ENCODE measurements at places on chromosomes 11 and 22.

GRCh38 chr22:40406063-40406890 is 35.9 kb downstream of the SGSM3 start:
- no peak for DNase-seq

DNA sequence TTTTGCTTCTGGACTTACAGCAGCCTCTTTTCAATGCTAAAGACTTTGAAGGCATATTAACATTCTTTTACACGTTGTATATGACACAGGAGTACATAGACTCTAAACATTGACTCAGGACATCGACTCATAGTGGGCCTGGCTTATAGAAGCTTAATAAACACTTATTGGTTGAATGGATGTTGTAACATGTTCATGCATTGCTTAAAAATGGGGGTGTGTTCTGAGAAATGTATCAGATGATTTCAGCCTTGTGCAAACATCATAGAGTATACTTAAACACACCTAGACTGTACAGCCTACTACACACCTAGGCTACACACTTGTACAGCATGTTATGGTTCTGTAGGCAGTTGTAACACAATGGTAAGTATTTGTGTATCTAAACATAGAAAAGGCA is 17.9 kb downstream of the TTC17 start:
- DNase-seq, result no peak

GRCh38 chr11:20980736-20981135 is 311.4 kb downstream of the NELL1 start:
- no peak for DNase-seq

- DNase-seq, result no peak
Measured at GRCh38 chr22:25482868-25483639, 81.4 kb upstream of the GRK3 start.

- no peak for DNase-seq
Measured at GRCh38 chr11:15673408-15673831, 558.7 kb downstream of the INSC start.

- no peak for DNase-seq
Measured at GRCh38 chr22:27134315-27134701, 476.9 kb downstream of the MIAT start.

DNA sequence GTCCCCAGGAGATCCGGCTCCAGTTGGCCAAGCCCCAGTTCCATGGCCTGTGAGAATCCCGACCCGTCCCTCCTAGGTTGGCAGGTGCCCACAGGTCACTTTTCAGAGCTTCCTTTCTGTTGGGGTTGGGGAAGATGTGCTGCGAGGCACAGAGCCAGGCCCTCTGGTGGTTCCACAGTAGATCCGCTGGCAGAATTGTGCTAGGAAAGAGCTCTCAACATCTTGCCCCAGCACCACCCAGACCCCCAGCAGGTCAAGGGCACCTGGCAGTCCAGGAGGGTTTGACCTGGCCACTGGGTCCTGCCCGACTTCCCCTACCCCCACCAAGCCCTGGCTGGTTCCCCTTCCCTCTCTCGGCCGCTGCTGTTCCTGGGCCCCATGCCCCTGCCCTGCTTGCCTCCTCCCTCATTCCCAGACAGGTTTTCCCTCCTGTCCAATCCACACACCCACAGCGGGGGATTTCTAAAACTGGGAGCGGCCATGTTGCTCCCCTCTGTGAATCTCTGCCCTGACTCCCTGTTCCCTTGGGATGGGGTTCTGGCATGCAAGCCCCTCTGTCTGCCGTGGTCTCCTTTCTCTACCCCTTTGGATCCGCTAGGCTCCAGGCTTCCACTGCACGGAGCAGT is 26.2 kb upstream of the GCAT start:
- no peak for DNase-seq

- no peak for DNase-seq
Measured at GRCh38 chr22:19176175-19176643, 2.3 kb downstream of the SLC25A1 start.

GRCh38 chr11:128859563-128860441 is 7.3 kb downstream of the KCNJ1 start:
- no peak for DNase-seq

- DNase-seq, result no peak
Measured at GRCh38 chr11:111283945-111284481, 14.3 kb upstream of the POU2AF3 start.

GRCh38 chr11:132409573-132410355 is 1039.3 kb downstream of the NTM start:
- no peak for DNase-seq

DNA sequence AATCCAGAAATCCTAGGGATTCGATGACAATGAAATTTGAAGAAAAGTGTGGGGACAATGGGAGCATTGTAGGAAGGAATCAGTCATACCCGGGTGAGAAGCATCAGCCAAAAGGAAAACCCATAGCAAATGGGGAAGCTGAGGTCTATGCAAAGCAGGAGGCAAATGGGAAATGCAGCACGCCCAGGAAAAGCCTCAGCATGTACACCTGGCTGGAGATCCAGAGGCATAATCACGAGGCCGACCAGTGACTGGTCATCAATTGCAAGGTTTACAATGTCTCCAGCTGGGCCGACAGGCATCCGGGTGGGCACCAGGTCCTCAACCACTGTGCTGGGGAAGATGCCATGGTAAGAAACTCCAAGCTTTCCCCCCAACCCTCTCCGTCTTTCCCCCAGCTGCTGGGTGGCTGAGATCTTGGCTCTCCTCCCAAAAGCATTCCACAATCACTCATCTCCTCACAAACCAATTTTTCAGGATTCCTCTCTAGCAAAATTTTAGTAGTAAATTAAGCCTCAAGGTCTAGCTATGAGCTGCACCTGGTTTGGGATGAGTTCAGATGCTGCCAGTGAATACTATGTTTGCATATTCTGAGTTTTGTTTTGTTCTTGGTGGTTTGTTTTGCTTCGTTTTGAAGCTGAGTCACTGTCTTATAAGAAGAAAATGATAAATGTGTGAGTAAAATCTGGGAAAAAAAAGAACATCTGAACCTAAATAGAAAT is 98.0 kb upstream of the OR5AK2 start:
- no peak for DNase-seq

- DNase-seq, result no peak
Measured at GRCh38 chr11:24489477-24489876, 7.4 kb upstream of the LUZP2 start.

DNA sequence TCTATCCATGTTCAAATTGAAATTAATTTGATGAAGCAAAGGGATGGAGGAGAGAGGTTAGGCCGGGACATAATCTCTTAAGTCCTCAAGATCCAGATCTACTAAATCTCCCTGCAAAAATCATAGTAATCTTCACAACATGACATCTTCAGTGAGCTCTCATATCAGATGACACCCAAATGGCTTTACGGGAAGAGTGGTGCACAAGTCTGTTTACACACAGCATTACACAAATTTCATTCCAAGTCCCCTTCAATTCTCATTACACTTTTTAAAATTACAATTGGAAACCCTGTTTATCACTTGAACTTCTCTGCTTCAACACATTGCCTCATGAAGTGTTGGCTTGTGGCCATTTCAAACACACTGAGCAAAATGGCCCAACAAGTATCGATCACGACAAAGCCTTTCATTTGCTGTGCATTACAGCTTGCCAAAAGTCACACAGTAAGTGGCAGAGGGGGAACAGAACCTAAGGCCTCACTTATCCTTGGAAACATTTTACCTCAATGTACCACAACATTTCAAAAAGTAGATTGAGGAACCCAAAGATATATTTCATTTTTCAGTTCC is 17.9 kb upstream of the TPH1 start:
- DNase-seq, result no peak

DNA sequence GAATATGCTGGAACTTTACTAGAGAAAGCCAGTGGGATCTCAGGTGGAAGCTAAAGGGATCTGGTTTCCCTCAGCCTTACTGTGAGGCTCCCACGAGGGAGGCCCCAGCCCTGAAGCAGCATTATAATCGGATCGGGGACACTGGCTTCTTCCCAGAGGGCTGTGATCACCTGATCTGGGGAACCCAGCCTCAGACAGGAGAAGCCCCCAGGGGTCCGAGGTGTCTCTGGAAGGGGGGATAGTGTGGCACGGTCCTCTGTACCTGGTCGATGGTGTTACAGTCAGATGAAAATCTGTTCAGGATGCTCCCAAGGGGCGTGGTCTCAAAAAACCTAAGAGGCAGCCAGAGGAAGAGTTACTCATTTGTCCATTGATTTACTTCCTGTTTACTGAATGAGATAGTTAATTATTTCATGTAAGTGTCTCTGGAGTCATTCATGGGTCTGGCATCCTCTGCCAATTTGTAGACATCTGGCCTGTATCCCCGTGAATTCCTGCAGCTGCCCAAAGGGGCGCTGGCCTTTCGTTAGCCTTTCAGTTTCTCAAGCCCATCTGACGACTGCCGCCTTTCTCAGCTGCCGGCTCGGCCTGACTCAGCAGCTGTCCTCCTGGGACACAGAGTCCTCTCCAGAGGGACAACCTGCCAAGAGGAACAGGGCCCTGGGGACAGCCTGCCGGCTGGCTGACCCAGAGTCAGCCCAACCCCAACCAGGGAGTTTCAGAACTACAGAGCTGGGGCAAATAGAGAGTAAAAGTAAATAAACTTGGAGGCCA is 17.0 kb upstream of the KCNJ11 start:
- no peak for DNase-seq

- no peak for DNase-seq
Measured at GRCh38 chr11:44018829-44019228, 29.0 kb upstream of the ACCSL start.

DNA sequence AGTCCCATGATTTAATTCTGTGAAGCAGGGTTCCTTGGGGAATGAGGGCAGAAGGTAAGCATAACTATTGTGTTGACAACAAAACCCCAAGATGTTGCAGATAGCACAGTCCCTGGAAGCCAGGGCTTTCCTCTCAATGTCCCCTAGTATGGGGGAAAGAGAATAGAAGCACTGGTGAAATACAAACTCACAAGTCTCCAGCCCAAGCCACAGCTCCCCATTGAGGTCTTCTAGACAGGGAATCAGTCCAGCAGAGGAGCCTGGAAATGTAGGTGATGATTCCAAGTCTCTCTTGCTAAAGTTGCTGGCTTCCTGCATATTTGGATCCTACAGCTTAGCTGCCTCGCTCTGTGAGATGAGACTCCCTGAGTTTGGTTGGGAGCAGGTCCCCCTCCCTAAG is 31.7 kb upstream of the DRD2 start:
- no peak for DNase-seq

DNA sequence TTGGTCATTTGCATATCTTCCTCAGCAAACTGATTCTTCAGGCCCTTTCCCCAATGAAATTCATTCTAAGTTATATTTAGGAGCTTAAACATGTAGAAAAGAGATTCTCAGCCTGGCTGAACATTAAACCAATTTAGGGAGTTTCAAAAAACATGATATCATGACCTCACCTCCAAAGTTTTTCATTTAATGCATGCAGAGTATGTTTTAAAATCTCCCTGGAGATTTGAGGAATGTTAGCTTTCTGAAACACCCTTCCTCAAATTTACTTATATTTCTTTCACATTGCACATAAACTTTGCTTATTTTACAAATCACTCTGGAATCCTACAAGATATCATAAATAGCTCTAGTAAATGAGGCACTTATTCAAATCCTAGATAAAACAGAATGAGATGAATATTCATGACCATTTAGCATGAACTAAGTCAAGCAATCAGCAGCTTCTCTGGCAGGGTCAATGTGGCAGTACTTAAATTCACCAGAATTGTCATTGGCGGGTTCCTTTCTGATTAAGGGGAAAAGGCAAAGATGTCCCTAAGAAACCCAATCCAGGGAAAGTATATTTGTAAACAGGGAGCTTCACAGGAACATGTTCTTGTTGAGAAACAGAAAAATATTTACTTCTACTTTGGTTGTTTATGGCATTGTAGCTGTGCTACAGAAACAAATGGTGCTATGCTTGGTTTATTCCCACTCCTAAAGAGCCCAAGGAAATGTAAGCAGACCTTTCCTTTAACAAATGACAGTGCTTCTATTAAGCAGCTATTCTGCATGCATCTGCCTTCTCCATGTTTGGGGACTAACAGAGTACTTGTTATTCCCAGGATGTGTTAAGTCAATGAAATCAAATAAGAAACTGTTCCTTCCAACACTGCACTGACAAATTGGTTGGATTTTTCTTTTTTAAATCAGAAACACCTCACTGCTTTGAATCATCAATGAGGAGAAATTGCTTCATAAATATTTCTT is 162.3 kb downstream of the C11orf87 start:
- no peak for DNase-seq

- no peak for DNase-seq
Measured at GRCh38 chr11:79458709-79459108, 17.9 kb upstream of the TENM4 start.

DNA sequence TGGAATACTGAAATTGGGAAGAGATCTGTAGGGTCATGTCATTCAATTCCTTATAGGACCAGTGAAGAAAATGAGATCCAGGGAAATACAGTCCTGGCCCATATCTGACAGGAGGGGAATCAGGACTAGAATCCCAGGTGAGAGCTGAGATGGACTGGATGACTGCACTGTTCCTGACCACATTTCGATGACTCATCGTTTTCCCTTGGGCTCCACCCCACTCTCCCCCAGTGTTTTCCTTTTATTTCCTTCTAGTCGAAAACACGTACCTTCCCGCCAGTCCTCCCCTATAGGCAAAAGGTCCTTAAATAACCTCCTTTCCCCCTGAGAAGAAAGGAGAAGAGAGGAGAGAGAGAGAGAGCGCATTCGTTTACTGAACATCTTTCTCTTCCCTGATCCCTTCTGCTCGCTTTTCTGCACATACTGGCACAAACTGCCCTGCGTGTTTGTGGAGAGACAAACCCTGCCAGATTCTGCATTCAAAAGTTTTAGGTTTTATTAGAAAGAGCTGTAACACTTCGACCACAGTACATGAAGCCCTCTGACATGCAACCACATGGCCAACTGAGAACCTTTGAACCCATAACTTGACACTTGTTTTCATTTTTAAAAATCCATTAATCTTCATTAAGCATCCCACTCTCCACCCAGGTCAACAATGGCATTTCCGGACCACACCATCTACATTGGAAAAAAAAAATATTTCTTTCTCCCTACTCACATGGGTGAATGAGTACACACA is 565.7 kb downstream of the METTL15 start:
- no peak for DNase-seq

DNA sequence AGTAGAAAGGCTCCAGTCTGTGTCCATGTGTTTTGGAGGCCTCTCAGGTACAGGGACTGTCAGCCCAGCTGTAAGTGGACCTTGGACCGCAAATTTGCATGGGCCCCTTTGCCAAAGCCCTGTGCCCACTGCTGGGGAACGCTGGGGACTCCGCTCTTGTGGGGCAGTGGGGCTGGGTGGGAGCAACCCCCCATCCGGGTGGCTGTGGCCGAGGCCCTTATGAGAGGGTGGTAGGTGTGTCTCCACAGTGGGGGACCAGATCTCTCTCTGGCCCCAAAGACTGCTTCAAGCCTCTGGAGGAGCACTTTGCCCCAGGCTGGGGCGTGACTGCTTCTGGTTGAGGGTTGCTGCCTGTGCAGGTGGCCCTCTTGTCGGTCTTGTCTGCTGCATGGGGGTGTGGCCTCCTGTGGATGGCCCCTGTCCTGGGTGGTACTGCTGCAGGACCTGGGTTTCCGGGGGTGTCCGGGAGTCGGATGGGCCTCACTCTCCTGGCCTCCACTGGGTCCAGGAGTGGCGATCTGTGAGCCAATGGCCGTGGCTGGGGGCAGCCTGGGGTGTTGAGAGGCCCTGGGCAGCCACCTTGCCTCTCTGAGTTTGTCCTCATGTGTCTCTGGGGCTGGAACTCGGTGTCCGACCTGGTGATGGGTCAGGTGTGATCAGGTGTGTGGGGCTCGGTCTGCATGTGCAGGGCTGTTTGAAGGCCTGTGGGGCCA is 15.9 kb downstream of the KCNQ1 start:
- no peak for DNase-seq
